AG09309 (cell line): ENCODE measurements at places on chromosomes 1 and 21.

DNA sequence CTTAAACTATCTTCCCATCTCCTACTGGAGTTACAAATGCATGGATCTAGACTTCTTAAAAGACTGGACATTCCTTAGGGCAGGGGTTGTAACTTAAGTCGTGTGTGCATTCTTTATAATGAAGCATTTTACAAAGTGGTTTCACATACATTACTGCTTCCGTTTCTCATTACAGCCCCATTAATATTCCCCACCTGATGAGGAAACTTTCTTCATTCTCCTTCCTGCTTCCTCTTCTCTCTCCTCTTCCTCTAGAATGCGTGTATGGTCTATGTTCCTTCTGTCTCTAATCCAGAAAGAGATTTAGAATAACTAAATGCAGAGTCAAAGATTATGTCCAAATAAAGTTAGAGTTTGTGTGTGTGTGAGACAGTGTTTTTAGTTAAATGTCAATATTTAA lies 1.8 kb upstream of the CAP1 start:
- no peak for DNase-seq

DNA sequence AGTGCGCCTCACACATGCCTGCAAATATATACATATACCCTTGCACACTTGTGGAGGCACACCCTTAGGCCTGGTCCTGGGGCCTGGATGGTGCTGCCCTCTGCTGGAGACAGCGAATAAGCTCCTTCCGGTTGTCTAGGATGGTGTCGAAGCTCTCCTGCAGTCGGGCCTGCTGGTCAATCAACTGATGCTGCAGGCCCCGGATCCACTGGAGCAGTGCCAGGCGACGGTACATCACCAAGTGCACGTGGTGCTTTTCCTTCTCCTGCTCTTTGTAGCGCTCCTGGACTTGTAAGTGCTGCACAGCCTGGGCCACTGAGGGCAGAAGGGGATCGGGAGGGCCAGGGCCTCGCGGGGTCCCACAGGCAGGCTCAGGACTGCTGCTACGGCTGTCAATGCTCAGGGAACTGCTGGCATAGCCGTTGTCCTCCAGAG lies 3.1 kb downstream of the C1orf216 start:
- no peak for DNase-seq

DNA sequence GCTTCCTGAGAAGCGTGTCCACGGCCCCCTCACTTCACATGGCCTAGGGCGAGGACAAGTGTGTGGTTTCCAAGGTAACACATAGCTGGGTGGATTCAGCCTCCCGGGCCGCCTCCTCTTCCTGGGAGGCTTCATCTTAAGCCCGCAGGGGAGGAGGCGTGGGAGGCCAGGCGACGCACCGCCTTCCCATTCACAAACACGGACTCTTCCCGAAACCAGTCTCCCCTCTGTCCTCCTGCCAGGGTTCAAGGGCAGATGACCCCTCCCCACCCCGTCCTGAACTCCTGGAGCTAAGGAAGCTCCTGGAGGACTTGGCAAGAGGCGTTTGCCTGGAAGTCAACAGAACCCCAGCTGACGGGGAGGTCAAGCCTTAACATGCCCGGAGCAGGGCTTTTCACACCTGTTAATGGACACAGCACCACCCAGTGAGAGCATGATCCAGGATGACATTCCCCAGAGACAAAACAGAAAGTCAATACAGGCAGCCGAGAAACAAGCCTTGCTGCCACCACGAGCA lies 56.7 kb downstream of the KCNN3 start:
- no peak for DNase-seq

DNA sequence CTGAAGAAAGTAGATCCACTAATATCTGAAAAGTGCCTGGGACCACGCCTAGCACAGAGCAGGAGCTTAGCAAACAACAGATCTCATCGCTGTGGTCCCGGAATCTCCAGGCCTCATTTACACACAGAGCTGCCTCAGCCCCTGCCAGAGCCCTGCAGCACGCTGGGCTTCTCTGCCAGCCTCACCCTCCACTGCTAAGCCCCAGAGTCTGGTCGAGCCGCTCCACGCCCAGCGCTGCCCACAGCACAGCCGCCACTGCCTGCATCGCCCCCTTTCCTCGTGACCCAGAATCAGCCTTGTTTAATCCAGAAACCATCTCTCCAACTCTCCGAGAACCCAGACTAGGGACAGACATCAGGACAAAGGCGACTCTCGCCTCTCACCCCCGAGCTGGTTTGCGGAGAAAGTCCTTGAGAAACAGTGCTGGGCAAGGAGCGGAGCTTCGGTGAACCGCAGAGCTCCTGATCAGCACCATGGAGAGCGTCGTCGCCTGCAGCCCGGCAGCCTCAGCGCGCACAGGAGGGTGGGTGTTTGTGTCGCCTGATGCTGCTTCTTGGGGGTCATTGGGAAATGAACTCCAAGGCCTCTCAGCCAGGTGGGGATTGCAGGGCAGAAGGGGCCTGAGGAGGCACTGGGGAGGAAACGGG lies 145.1 kb downstream of the NPHP4 start:
- no peak for DNase-seq

DNA sequence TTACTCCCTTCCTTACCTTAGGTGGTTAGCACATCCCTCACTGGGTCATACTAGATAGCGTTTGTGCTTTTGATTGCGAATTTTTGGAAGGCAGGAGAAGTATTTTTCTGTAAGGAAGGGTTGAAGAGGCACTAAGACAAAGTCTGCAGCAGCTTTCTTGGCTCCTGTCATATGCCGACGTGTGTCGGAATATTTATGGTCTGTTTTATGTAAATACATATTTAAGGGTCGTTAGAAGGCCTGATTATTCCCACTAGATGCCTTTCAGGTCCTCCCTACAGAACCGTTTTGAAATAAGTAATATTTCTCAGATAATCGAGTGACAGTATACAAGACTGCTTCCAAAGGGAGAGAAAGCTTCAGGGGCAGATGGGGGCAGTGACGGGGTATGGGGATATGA lies 10.0 kb downstream of the RNF220 start:
- no peak for DNase-seq

- DNase-seq: no peak
These were observed 97.1 kb downstream of the TRIM11 start for GRCh38 chr1:228309326-228310067.

DNA sequence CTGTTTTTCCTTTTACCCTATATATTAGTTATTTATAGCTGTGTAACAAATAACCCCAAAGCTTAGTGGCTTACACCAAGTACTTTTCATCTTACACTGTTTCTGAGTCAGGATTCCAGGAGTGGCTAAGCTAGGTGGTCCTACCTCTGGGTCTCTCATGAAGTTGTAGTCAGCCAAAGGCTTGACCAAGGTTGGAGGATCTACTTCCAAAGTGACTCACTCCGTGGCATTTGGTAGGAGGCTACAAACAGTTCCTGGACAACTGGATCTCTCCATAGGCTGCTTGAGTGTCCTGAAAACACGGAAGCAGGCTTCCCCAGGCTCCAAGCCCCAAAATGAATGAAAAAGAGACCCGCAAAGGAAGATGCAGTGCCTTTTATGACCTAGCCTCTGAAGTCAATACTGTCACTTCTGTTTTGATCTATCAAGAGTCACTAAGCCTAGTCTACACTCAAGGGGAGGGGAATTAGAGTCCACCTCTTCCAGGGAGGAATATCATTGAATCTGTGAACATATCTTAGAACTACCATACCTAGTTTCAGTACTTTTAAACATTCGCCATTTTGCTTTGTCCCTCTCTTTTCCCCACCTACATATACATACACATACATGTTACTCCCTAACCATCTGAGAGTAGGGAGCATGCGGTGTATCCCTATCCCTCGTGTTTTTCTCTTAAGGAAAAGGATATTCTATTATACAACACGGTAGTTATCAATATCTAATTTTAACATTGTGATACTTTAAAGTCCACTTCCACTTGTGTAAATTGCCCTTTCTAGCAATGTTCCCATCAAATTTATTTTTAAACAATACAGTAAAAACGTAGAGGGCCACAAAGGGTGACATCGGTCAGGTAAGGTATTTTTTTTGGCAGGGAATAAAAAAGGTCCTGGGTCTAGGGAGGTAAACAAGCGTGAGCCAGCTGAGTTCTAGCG lies 67.2 kb downstream of the SLC35A3 start:
- DNase-seq: no peak

DNA sequence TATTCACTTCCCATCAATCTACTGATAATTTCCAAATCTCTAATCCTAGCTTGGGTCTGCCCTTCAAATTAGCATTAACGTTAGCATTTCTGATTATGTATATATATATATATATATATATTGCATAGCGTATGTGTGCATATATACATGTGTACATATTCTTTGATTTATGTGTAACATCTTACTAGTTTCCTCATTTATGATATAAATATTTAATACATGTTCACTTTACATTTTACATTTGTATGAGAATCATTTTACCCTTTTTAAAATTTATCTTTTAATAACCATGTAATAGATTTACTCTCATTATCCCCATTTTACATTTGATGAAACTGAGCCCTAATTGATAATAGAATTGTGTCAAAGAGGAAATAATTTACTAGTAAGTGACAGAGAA lies 164.7 kb downstream of the ZNF648 start:
- DNase-seq: no peak

- DNase-seq: no peak
These were observed 199.1 kb downstream of the SLC45A1 start for GRCh38 chr1:8516793-8517556.

- DNase-seq: no peak
These were observed 156.2 kb upstream of the RGS18 start for GRCh38 chr1:192002063-192002462.

DNA sequence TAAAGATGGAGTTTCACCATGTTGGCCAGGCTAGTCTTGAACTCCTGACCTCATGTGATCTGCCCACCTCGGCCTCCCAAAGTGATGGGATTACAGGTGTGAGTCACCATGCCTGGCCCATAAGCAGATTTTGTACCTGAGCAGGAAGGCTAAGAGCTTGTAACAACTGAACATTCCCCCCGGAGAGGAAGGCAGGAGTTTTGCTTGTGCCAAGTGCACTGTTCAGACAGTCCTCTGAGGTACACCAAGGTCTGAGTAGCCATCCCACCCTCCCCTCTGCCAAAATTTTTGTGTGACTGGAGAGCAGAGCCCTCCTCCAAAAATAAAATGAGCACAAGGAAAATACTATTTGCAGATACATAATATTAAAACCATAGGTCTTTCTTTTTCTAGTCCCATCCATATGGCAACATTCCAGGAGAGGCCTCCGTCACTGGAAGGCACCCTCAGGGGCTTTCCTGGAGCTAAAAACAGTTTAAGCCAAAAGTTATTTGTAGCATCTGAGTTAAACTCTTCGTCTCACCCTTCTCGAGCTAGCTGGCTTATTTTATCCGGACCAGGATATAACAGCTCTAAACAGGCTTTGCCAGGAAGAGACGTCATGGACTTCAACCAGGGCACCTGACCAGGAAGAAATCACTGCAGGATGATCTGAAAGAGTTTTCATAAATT lies 27.2 kb downstream of the CAPN2 start:
- DNase-seq: no peak

DNA sequence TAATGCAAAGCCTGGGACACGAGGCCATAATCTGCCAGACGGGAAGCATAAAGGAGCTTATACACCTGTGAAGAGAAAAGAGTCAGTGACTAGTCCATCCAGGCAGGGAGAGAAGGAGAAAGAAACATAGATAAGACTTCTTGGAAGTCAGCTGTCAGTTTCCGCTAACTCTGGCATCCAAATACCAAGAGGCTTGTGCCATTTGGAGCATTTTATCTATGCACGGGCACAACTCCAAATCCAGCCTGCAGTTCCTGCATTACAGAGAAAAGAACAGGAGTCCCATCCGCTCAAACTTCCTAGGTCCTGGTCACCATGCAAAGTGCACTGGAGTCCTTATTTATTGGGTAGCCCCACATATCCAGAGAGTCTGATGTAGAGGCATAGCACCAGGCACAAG lies 27.9 kb downstream of the SEC16B start:
- DNase-seq: no peak
